ENCODE measurements at places on chromosomes 1 and 21.

GRCh38 chr1:235887676-235888075 lies 21.0 kb upstream of the LYST start:
- no peak for DNase-seq

GRCh38 chr1:208604295-208604694 lies 360.1 kb upstream of the PLXNA2 start:
- peak; percentile 65 for DNase-seq

DNA sequence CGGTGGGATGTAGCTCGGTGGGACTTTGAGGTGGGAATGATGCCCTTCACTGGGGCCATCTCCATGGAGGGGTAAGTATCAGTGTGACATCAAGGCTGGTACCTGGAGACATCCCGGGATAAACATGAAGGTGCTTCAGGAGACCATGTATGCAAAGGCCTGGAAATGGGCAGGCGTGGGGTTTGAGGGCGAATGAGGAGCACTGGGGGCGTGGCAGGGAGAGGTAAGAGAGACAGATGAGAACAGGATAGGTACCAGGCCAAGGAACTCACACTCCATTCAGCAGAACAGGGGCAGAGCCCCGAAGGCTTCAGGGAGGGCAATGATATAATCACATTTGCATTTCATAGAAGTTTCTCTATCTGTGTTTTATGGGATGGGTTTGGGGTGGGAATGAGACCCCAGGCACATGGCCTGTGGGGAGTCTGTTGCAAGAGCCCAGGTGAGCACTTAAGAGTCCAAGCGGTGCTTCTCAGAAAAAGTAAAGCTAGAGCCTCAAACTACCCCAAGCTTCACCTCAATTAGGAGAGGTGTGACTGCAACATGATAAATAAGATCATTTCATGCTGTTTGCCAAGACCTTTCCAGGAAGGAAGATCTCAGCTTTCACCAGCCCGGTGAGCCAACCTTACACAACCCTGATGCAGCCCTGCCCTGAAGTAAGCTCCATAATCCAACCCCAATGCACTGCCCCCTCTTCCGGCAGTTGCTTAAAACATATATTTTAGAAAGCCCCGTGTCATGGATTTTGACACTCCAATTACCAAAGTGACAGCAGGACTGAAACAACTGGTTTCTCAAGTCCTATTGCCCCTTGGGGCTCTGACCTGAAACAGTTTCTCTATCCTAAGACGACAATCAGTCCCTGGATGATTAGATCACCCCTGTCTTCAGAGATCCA lies 7.4 kb downstream of the S100A9 start:
- DNase-seq = no peak

- DNase-seq = no peak
These were observed 6.0 kb upstream of the RGS4 start for GRCh38 chr1:163063143-163063542.

GRCh38 chr1:54833121-54833520 lies 32.0 kb upstream of the TTC22 start:
- DNase-seq = no peak

DNA sequence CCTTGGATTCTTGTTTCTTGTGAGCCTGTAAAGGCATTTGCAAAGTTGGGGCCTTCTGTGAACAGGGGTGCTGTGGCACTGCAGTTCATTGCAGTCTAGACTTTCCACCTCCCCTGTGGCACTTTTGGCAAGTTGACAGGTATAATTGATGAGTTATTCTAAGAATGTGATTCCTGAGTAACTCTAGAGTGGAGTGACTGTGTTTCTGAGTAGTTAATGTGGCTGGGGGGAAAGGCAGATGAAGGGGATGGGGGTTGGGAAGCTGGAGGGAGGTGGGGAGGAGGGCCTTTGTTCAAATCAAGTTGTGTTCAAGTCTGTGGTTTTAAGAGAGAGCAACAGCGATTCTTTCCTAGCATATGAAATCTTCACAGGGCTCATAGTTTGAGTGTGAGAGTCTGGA lies 32.9 kb downstream of the PBX1 start:
- peak; percentile 95 for DNase-seq

DNA sequence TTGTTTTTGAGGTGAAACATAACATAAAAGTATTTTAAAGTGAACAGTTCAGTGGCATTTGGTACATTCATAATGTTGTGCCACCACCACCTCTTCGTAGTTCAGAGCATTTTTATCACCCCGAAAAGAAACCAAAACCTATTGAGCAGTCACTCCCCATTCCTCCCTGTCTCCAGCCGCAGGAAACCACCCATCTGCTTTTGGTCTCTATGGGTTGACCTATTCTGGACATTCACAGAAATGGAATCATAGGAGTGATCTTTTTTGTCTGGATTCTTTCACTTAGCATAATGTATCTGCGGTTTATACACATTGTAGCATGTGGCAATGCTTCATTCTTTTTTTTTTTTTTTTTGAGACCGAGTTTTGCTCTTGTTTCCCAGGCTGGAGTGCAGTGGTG lies 141.2 kb downstream of the VPS13D start:
- DNase-seq = no peak

- DNase-seq = no peak
These were observed 26.3 kb downstream of the CCDC185 start for GRCh38 chr1:223419561-223419960.

- DNase-seq = no peak
These were observed 12.7 kb upstream of the LYPLAL1 start for GRCh38 chr1:219160967-219161366.

DNA sequence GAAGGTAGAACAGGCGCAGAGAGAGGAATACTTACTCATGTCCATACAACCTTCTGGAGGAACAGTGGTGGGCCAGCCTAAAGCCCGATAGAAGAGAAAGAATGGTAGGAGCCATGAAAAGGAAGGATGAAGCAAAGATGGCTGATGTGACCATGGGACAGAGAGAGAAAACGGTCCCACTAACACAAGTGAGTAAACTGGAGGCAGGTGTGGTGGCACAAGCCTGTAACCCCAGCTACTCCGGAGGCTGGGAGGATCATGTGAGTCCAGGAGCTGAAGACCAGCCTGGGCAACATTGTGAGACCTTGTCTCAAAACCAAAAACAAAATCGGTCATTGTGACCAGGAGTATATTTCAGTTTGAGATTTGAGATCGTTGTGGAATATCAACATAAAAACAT lies 49.4 kb downstream of the C1orf198 start:
- DNase-seq = no peak

GRCh38 chr1:27057389-27057788 lies 44.7 kb upstream of the TENT5B start:
- DNase-seq = no peak

DNA sequence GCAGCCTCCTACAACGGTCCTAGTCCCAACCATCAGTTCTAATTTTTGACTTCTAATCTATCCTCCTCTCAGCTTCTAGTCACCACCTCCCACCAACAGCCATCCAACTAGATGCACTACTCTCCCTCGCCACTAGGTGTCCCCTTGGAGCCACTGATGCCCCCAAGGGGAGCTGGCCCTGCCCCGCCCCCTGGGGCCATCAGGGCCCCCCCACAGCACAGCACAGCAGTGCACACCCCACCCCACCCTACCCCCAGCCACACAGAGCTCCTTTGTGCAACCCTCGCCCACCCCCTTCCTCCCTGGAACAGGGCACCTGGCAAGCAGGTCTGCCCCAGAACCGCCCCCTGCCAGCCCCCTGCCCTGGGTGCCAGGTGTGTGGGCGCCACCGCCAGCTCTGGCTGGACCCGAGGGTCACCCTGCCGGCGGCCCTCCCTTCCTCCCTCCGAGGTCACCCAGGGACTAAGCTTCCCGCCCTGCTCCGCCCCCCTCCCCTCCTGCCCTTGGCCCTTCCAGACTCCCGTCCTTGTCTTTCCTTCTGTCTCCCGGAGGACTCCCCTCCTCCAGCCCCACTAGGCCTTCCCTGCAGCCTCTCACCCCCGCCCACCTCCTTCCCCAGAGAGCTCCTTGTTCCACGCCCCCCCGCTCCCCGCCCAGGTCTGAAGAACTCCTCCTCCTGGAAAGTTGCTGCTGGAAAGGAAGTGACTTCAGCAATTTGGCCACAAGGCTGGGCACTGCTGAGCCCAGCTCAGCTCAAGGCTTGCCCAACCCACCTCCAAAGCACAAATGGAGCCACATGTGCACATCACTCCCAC lies 47.0 kb downstream of the AHDC1 start:
- DNase-seq = peak; percentile 95

GRCh38 chr1:205451202-205451601 lies 4.6 kb downstream of the BLACAT1 start:
- no peak for DNase-seq

DNA sequence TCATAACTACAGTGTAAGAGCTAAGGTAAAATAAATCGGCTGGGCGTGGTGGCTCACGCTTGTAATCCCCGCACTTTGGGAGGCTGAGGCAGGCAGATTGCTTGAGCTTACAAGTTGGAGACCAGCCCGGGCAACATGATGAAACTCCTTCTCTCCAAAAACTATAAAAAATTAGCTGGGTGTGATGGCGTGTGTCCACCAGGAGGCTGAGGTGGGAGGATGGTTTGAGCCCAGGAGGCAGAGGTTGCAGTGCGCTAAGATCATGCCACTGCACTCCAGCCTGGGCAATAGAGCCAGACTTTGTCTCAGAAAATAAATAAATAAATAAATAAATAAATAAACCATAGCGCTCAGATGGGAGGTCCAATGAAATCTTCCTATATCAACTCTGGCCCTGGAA lies 16.7 kb upstream of the FAM110D start:
- DNase-seq = no peak

DNA sequence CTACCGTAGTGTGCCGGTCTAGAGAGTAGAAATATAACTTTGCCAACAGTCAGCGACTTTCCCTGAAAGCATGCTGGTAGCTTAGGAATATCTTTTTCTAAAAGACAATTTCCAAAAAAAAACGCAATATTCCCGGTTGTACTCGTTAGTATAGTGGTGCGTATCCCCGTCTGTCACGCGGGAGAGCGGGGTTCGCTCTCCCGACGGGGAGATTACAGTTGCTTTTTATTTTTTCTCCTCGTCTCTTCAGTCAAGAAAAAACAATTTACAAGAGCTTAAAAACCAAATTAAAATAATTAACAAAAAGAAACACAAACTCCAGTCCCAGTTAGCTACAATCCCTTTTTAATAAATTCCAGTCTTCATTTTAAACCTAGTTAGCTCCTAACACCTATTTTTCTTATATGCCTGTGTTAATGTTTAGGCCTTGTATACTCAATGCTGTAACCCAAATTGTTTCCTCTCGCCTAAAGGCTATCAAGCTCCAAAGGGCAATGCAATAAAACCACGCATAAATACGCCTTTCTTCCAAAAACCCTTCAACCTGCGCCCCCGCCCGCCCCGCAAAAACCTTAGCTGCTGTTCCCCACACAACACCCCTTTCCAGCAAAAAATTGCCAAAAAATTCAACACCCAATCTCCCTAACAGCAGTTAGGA lies 7.8 kb downstream of the HSPA6 start:
- DNase-seq = no peak

- no peak for DNase-seq
These were observed 81.3 kb downstream of the SYF2 start for GRCh38 chr1:25150985-25151495.

DNA sequence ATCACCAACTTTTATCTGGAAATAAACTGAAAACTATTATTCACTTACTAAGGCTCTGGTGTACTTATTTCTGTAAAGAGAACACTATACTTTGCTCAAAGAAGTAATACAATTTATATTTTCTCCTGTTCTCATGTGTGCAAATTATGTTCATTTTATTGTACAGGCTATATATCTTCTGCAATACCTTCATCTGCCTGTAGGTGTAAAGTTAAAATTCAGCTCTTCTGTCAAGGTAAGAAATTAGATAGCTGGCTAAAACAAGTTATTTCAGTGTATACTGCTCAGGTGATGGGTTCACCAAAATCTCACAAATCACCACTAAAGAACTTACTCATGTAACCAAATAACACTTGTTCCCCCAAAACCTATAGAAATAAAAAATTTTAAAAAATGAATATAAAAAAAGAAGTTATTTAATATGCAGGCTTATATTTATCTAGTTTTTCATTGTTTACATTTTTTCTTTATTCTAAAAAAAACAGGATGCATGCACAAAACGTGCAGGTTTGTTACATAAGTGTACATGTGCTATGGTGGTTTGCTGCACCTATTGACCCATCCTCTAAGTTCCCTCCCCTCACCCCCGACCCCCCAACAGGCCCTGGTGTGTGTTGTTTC lies 81.5 kb downstream of the PTGER3 start:
- no peak for DNase-seq

- peak; percentile 53 for DNase-seq
These were observed 49.6 kb downstream of the CD58 start for GRCh38 chr1:116521186-116521585.

DNA sequence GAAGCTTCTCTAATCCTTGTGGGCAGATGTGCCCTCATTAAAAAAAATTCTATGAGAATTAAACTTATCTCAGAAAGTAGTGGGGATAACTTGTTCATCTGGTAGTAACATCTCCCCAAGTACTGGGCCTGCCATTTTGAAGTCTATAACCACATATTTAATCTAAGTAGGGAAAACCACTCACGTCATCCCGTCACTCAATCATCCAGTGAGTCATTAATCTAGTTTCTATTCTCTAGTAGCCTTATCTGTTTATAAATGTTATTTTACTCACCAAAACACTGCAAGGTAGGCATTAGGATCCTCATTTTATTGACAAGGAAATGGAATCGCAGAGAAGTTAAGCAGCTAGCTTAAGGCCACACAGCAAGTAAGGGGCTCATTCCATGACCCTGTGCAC lies 221.9 kb downstream of the ATG4C start:
- DNase-seq = no peak

DNA sequence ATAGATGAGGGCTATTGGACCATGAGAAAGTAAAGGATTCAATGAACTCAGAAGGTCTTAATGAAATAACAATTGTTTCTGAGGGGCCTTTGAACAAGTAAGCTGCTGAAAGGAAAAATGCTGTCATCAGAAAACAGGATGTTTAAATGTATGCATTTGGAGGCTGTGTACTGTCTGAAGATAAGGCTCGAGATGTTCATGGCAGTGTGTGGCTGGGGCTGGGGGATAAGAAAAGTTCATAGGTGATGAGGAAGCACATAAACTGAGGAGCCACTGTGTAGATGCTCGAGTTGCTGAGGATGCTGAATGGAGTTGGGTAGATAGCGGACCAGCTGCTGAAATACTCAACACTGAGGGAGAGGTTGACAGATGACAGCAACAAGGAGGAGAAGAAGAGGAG lies 17.8 kb downstream of the THEM4 start:
- DNase-seq = no peak

GRCh38 chr1:74822851-74823401 lies 90.0 kb downstream of the TYW3 start:
- peak; percentile 63 for DNase-seq

- DNase-seq = no peak
These were observed 1.3 kb upstream of the TXNIP start for GRCh38 chr1:145997718-145998023.

GRCh38 chr21:37550618-37551330 lies 184.2 kb downstream of the DYRK1A start:
- no peak for DNase-seq

DNA sequence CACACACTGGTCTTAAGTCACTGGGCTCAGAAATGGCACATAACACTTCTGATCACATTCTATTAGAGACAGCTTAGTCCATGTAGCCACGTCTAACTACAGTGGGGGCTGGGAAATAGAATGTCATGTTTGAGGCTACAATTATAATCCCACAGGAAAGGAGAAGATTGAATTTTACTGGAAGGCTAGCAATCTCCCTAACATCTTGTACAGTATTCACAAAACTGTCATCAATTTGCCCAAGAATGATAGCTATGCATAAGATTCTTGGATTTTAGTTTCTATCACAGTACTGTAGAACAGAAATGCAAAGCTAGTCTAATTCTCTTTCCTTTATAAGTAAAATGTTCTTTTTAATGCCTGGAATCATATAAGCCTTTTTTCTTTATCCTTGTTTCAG lies 12.7 kb upstream of the ZMYM6 start:
- peak; percentile 48 for DNase-seq

All from fibroblast of skin of abdomen (primary cell).